NCI-H1417 (cell line): ENCODE measurements at places on chromosomes 12 and 14.

- no peak for DNase-seq
These were observed 7.6 kb downstream of the CCDC196 start for GRCh38 chr14:66493750-66494149.

DNA sequence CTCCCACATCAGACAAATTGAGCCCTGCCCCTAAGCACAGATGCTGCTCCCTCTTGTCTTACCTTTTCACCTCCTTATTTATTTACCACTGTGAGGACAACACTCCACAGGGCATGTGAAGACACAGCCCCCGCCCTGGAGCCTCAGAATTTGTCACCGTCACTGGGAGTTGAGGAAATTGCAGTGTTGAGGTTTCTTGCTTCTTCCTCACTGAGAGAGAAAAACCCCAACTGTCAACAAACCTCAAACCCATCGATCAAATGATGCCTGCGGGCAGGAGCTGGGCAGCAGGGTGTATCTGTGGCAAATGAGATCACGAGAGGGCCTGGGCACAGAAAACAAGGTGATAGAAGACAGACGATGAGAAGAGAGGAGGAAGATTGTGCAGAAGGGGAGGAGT lies 30.5 kb upstream of the PLEKHG3 start:
- DNase-seq: no peak

- no peak for DNase-seq
These were observed 45.8 kb upstream of the CNTN1 start for GRCh38 chr12:40646456-40646855.

DNA sequence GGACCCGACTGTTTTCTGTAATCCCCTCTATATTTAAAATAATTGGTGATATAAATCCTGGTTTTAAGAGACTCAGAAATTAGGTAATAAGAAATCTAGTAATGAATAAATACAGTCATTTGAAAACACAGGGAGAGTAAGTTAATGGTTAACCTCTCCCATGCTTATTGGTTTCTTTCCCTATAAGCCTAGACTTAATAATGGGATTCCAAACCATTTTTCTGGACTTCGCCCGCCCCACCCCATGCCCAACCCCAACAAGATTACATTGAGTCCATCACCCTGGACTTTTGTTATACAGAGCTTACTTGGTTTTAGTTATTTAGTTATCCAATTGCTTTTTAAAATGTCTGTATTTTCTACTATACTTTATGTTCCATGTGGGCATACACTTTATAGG lies 98.7 kb downstream of the WIF1 start:
- no peak for DNase-seq

DNA sequence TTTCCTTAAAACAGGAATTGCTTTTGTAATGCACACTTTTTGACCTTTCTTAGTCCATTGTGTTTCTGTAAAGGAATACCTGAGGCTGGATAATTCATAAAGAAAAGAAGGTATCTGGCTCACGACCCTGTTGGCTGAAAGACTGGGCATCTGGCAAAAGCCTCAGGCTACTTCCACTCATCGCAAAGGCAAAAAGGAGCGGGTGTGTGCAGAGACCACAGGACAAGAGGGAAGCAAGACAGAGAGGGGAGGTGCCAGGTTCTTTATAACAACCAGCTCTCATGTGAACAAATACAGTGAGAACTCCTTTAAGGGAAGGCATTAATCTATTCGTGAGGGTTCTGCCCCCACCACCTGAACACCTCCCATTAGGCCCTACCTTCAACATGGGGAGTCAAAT lies 182.1 kb downstream of the C12orf50 start:
- DNase-seq: peak; percentile 46

GRCh38 chr14:29799464-29800095 lies 128.1 kb downstream of the PRKD1 start:
- no peak for DNase-seq

GRCh38 chr14:58830121-58830520 lies 192.4 kb downstream of the DACT1 start:
- no peak for DNase-seq

DNA sequence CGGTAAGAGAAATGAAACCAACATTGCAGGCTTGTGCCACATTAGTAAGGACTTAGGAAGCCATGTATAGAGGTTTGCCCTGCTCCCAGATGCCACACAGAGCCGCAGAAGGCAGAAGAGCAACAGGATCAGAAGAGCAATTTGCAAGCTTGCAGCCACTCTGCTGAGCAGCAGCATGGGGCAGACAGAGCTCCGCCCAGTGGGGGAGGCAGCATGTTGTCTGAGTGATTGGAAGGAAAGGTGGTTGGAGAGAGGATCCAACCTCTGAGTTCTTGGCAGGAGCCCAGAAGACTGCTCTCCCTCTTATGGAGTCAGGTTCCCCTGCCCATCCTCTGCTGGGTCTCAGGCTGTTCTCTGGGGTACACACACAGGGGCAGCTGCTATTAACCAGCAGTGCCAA lies 2.3 kb upstream of the KRT6A start:
- peak; percentile 68 for DNase-seq

DNA sequence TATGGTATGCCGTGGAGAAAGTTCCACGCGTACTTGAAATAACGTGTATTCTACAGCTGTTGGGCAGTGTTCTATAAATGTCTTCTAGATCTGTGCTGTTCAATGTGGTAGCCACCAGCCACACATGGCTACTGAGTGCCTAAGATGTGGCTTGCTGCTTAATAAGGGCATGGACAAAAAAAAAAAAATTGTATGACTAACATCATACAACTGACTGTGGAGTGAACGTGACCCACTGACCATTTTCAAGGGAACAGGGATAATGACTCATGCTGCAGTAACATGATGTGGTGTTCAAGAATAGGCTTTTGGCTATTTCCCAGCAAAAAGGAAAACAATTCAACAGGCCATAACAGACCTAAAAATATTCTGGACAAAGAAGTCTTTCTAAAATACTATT lies 13.0 kb downstream of the ATG14 start:
- DNase-seq: no peak

DNA sequence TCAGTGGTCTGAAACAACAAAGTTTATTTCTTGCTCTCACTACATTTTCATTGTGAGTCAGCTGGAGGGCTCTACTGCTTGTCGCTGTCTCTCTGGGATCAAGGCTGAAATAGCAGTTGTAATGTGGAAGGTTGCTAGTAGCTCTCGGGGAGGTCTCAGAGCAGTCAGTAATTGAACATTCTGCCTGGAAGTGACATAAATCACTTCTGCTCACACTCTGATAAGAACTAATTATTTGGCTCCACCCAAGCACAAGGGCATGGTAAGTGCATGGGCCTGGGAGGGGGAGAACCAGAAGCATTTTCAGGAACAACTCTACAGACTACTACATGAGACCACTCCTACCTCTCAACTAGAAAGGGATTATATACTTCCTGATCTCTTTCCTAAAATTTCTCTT lies 128.2 kb downstream of the TMEM117 start:
- DNase-seq: no peak

DNA sequence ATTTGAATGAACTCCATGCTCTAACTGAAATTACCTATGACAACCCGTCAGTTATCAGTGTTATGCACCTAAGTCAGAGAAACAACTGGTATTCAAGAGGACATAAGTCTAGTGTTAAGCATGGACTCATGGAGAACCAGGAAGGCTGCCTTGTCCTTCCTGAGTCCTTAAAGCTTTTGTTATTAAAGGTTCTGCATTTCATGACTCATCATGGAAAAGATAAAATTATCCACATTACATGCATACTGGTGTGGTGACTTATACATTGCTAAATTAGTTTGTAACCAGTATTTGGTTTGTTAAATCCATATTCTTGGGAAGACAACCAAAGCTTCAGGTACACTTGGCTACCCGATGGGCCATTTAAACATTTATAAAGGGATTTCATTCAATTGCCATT lies 6.5 kb upstream of the OR4E1 start:
- DNase-seq: no peak

DNA sequence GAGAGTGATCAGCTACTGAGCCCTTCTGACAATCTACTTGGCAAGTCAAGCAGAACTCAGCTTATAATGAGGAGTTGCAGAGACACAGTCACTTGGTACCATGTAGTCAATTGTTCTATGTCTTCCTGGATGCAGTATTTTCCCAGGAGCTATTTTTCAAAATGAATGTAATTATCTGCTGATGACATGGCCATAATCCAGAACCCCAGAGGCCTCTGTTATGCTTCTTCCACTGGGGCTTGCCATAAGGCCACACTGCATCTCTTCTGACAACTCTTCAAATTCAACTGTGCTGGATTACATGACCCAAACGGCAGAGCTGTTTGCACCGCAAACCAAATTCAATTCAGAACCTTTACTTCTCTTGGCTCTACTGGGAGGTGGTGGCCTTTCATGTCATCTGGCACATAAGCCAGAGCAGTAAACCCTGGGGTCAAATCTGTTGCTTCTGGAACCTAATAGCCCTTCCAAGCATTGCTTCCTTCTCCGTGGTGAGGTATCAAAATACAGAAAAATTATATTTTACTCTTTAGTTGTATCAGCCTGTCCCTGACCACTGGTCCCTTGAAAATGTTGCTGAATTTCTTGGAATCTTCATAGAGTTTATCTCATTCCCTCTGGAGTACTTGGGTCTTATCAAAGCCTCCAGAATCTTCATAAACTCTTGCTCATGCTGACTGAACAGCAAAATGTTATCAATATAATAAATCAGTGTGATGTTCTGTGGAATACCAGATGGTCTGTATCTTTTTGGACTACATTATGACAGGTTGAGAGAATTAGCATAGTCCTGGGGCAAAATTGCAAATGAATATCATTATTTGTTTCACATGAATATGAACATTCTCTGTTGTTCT lies 79.4 kb upstream of the DCN start:
- DNase-seq: no peak

DNA sequence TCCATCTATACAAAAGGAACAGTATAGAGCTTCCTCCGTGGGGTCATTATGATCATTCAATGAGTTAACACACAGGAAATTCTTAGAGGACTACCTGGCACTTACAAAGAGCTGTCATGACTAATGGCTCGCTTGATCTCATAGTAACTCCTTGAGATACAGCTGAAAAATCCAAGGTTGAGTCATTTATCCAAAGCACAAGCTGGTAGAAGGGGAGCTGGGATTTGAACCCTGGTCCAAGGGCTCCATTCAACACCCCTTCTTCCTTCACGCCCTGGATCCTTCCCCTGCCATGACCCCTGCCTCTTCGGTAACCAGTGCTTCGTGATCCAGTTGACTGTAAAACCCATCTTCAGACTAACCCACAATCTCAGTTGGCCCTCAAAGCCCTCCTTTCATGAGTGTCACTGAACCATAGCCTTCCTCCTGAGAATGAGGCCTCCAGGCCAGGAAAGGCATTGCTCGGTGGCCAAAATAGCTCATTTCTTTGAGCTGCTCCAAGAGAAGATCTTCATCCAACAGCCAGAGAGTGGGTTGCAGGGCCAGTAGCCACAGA lies 7.8 kb downstream of the ZFP36L1 start:
- DNase-seq: no peak

- no peak for DNase-seq
These were observed 59.6 kb downstream of the ZFP36L1 start for GRCh38 chr14:68733086-68733914.

DNA sequence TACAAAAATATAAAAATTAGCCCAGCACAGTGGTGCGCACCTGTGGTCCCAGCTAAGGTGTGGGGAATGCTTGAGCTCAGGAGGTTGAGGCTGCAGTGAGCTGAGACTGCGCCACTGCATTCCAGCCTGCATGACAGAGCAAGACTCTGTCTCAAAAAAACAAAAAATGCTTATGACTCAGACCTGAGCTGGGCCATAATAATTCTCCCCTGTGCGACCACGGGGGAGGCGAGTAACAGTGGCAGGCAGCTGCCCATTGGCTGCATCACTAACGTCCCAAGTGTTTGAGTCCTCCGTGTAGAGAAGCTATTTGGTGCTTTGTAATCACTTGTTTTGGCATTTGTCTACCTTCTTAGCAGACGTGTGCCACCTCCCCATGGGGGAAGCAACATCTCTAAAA lies 24.9 kb downstream of the PSMC1 start:
- DNase-seq: no peak

- DNase-seq: no peak
These were observed 137.4 kb downstream of the TPH2 start for GRCh38 chr12:72075891-72076557.

DNA sequence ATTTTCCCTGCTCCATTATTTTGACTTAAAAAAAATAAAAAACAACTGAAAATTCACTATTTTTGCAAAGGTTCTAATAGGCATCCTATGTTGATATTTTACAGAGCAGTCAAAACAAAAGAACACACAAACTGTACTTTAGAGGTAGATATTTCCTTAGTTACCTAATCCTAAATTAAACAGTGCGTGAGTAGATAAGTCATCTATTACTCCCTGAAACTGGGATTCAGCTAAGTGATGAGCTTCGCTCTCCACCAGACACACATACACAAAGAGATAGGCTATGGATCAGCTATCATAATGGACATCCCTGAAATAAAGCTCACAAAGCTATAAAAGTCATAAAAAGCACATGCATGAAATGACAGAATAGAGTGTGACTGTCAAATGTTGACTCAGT lies 398.7 kb downstream of the SOX5 start:
- peak; percentile 25 for DNase-seq

DNA sequence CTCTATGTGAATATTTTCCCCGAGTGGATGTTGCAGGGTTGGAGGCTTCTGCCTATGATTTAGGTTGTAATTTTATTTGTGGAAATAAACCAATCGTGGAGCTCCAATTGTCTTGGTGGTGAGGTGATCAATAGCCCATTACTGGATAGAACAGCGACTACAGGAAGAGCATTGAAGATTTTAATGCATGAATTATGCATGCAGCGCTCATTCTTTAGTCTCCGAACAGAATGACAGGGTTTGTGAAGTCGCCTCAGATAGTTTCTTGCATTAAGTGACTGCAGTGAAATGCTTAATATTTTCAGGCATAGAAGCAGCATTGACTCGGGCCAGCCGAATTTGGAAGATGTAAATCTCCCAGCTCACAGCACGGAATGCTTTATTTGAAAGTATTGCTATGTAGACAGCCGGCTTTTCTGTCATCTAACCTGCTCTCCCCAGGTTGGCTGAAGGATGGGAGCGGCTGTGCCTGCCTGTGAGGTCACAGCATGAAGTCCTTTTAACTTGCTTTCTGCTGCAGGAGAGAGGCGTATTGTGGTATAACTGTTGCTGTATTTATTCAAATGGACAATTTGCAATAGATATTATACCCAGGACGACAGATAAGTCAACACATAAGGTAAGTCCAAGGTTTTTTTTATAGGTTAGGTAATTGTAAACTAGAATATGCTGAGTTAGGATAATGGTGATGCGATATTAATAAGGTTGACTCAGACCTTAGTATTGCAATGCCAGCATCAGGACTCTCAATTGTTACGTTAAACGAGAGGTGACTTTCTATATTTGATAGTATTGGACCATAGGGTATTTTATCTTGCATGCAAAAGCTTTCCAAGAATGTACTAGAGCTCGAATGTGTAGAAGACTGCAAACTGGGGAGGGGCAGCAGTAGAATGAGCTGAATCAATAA lies 135.7 kb downstream of the CNTN1 start:
- DNase-seq: peak; percentile 74

DNA sequence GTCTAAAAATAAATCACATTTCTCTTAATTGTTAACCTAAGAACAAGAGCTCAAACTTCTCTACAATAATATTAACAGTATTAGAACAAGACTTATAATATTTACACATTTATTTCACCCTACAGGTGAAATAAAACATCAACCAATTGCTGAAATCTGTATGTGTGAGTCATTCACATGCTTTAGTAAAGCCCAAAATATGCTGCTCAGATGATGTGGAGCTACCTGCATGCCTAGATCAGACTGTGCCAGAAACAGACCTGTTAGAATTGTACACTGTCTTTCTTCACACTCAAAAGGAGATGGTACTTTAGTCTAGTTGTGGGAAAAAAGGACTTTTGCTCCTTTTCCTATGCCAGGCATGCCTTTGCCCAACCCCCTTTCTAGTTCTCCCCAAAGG lies 54.7 kb downstream of the RPS6KA5 start:
- no peak for DNase-seq

- no peak for DNase-seq
These were observed 4.2 kb downstream of the TMEM253 start for GRCh38 chr14:21105095-21105494.
